ENCODE measurements at places on chromosomes 3 and 15. TPM values are rescaled to one million over a fixed set of nuclear protein-coding genes. Genes with fewer than 3 reads are reported as not detected.

The UTS2B gene
- polyA plus RNA-seq, result 0.46 TPM

The NMNAT3 gene
- 4.6 TPM for polyA plus RNA-seq

The STAC gene
- 5.5 TPM for polyA plus RNA-seq

The RASGRP1 gene
- 3.1 TPM for polyA plus RNA-seq

The SUSD5 gene
- 0.74 TPM for polyA plus RNA-seq

The TMEM41A gene
- polyA plus RNA-seq, result 9.5 TPM

The RABL3 gene
- polyA plus RNA-seq, result 14.7 TPM

The CCR9 gene
- not detected for polyA plus RNA-seq

The FOXB1 gene
- polyA plus RNA-seq, result not detected

Data from neural cell (in vitro differentiated cells).